ENCODE measurements at places on chromosomes 5 and 9.
A peak's percentile ranks its signal among the peaks of the same experiment; 100 is the strongest.

DNA sequence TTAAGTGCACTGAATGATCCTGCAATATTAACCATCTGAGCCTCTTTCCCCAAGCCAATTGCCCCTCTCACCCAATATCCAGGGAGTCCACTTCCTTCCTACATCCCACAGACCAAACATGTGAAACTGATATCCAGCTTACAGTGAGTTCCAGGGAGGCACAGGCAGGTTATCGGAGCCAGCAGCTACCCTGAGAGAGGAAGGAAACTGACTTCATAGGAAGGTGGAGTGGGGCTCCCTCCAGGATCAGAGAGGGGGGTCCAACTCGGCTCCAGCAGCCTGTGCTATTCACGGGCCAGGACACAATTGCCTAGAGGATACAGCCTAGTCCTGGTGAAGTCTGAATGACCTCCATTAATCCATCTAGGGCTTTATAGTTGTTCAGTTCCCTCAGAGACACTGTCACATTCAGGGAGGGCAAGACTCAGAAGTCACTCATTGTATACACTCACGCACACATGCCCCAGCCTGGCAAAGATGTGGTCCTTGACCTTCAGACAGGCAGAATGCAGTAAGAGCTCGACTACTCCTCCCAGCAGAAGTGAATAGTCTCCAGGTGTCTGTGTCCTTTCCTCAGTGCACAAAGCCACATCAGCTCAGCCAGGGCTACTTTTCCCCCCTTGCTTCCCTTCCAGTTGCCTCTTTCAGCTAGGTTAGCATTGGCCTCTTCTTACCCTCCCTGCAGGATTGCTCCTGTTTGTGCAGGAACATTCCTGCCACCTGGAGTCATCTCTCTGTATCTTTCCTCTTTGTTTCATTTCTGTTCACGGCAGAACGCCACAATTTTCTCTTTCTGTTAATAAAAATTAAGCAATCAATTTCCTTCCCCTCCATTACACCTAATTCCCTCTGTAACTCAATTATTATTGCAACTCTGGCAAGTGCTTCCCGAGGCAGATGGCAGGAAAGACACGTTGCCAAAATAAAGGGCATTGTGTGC is 501.7 kb downstream of the ARHGEF28 start:
- no peak for DNase-seq

DNA sequence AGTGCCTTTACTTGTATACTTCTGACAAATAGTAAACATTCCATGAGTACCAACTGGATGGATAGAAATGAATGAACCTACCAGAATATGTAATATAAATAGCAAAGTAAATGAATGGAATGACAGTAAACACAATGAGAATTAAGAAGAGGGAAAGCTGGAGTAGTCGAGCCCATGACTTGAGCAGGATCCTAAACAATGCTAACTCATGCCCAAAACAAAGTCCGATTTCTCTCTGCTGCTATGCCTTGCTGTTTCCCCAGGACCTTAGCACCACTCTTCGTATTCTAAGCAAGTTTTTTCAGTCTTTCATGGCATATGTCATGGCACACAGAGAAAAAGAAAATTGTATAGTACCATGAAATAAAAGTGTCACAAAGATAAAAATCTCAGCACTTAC is 1.8 kb downstream of the XPA start:
- DNase-seq: no peak

DNA sequence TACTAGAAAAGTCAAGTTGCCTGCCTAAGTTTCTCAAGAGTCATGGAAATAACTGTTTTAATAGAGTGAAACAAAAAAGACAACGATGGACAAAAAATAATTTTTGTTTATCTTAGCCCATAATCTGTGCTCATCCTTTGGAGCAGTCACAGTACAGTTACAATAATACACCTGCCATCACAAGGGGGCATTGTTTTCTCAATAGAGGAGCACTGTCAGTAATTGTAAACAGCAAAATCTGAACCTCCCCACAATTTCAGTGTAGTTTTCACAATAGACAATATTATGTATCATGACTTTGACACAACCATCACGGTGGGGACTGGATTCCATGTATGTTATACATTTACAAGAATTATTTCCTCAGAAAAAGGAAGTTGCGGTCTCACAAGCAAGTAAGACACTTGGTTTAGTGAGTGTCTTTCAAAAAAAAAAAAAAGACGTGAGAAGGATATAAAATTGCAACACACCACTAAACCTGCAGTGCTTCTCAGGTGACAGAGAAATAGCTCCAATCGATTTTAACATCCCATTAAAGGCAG is 586.3 kb downstream of the PTPRD start:
- no peak for DNase-seq

GRCh38 chr5:126023994-126024441 is 399.2 kb upstream of the GRAMD2B start:
- no peak for DNase-seq

- DNase-seq: peak; percentile 4
These were observed 15.7 kb downstream of the TMEM8B start for GRCh38 chr9:35844628-35845270.

GRCh38 chr5:73318308-73318719 is 130.3 kb downstream of the FOXD1 start:
- DNase-seq: no peak

- no peak for DNase-seq
These were observed 511 bp downstream of the SEMA5A start for GRCh38 chr5:9545136-9545991.

GRCh38 chr5:100683881-100684280 is 148.7 kb downstream of the FAM174A start:
- DNase-seq: no peak

GRCh38 chr5:79540939-79541338 is 27.0 kb upstream of the HOMER1 start:
- DNase-seq: no peak

GRCh38 chr9:93520523-93520922 is 55.9 kb upstream of the PHF2 start:
- no peak for DNase-seq
